ENCODE measurements at places on chromosomes 1 and 21. TPM values are rescaled to one million over a fixed set of nuclear protein-coding genes. Genes with fewer than 3 reads are reported as not detected.

Gene FCRL5
- total RNA-seq = not detected

Gene OR10J5
- not detected for total RNA-seq

Gene GBP3
- total RNA-seq = 14.3 TPM

- no peak for DNase-seq
Observed at GRCh38 chr1:33382661-33383415, 48.1 kb downstream of the PHC2 start.

Gene INSRR
- not detected for total RNA-seq

DNA sequence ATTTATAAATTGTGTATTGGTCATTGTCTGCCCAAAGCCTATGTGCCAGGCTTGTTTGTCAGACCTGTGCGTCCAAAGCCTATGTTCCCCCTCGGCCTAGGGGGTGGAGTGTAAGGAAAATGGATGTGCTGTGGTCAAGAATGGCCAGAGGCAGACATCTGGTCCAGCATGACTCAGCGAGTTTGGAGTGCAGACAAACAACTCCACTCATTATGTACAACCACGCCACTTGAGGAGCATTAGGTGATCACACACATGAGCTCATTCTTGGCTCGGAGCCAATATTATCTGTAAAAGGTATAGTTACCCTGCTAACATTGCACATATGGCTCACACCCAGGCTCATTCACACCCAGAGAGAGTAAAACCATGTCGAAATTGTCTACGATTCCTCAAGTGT is 1047.6 kb upstream of the ADGRL4 start:
- no peak for DNase-seq

DNA sequence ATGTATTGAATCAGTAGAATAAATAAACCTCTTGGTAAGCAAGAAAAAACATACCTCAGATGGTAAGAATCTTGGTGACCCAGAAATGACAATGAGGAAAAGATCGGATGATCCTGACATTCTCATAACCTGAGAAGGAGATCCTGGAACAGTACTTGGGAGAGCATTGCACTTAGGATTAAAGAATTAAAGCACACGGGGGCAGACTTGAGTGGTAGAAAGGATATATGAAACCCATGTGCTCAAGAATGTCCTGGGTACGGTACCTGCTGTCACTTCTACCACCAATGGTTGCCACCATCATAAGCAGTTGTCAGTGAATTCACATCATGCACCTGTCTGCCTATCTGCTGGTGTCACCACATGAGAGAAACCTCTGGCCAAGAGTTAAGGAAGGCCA is 108.9 kb upstream of the GJB5 start:
- no peak for DNase-seq

DNA sequence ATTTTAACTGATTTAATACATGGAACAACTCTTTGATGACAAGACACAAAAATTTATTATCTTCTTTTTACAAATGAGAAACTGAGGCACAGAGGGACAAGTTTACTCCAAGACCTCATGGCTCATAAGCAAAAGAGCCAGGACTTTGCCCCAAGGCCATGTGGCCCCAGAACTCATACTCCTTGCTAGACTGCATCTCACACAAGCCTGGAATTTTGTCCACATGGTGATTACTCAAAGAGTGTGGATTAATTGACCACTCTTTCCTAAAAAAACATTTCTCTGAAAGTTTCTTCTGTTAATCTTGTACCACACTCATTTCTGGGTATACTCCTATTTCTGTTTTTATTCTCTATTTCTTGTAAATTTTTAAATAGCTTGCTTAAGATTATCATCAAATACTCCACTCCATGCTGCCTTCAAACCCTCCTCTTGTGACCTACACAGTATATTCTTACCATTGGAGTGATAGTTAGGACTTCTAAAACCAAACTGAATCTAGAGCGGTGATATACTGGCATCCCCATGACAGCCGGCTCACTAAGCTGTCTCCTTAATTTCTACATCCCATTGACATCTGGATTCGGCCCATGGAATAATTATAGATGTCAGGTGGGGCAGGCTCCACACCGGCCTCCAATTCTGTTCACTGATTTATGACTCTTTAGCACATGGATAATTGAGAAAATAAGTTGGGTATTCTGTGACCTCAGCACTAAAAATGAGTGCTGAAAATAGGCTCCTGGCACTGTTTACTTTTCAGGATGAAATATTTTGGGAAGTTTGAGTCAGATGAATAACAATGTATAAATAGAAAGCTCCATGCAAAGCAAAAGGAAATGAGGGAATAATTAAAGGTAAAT is 16.1 kb downstream of the RGS4 start:
- DNase-seq = no peak

DNA sequence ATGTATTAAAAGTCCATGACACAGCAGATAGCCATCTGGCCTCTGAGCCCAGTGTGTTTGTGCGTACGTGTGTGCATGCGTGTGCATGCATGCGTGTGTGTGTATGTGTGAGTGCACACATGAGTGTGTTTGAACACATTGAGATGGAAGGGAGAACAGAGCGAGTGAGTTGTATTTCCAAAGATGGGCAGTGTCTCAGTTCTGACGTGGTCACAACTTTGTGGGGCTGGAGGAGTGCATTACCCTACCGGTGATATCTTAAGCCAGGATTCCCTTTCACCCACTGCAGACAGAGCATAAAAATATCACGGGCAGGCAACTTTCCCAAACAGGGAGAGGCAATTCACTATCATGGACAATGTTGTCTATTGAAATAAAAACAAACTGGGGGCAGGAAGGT is 27.8 kb downstream of the IRF2BP2 start:
- no peak for DNase-seq

Gene CRABP2
- 88.7 TPM for total RNA-seq

Gene EVI5
- total RNA-seq = 66.8 TPM

DNA sequence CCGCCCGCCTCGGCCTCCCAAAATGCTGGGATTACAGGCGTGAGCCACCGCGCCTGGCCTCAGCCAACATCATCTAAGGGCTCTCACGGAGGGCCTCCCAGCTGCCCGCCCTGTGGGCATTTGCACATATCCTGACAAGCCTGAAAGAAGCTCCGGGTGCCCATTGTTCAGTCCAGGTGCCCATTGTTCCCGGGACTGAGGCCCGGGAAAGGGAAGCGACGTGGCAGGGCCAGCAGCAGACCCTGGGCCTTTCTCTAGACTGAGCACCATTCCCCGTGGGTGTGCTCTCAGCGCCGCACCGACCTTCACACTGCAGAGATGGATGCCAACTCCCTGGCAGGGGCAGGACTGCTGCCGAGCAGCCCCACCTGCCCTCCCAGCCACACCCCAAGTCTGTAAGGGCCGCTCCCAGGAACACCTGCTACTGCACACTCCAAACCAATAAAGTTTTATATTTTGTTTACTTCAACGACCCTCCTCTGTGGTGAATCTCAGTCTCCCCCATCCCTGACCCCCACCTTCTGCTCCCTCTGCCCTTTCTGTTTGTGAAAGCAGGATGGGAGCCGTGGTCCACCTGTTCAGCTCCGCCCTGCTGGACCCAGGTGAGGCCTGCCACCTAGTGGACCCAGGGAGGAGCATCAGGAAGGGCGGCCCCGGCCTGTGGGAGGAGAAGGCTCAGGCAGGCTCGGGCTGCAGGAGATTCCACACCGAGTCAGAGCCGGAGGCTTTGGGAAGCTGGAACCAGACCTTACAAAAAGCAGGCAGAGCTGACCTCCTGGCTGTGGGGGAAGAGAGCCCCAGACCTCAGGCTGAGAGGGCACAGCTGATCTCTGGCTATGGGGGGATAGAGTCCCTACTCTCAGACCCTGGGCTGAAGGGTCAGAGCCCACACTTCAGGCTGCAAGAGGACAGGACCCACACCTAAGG is 1.1 kb upstream of the TMEM82 start:
- DNase-seq = no peak

- DNase-seq = peak; percentile 89
Observed at GRCh38 chr1:37945743-37946702, 830 bp downstream of the INPP5B start.

GRCh38 chr1:156090138-156090839 is 8.0 kb upstream of the MEX3A start:
- no peak for DNase-seq

- DNase-seq = no peak
Observed at GRCh38 chr1:214546886-214547641, 4.3 kb downstream of the PTPN14 start.

DNA sequence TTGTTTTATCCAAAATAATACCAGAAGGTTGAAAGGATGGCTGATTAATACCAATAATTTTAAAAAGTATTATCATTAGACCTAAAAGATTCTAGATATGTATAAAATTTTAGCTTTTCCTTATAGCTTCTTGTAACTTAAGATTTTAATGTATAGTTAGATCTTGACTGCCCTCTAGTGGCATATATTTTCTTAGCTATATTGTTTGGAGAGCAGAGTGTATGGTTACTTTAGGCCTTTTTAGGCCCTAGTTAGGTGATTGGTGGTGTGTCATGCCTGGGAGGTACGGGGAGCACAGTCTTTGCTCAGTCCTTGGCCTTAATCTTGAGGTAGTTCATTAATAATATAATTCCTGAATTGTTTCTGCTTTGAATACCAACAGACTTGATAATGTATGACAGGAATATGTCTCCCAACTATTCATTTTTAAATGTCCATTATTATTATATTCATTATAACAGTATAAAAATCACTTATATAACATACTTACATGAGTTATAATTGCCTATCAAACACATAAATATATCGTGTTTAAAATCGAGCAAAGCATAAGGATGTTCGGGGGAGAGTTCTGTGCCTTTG is 328.4 kb downstream of the ZP4 start:
- DNase-seq = no peak

Gene FCGR3B
- total RNA-seq = not detected

DNA sequence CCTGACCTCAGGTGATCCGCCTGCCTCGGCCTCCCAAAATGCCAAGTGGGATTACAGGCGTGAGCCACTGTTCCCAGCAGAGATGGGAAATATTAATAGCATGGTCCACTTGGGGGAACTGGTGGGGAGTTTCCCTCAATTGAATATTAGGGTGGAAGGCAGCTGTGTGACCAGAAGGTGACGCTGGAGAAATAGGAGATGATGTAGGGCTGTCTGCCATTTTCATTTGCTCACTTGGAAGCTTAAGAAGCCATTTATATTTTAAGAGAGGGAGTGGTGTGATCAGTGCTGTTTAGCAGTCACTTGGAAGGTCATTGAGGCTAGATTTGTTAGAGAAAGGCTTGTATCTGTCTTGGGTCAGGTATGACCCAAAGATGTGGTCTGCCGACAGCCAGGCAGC is 19.9 kb downstream of the KDM4A start:
- no peak for DNase-seq

DNA sequence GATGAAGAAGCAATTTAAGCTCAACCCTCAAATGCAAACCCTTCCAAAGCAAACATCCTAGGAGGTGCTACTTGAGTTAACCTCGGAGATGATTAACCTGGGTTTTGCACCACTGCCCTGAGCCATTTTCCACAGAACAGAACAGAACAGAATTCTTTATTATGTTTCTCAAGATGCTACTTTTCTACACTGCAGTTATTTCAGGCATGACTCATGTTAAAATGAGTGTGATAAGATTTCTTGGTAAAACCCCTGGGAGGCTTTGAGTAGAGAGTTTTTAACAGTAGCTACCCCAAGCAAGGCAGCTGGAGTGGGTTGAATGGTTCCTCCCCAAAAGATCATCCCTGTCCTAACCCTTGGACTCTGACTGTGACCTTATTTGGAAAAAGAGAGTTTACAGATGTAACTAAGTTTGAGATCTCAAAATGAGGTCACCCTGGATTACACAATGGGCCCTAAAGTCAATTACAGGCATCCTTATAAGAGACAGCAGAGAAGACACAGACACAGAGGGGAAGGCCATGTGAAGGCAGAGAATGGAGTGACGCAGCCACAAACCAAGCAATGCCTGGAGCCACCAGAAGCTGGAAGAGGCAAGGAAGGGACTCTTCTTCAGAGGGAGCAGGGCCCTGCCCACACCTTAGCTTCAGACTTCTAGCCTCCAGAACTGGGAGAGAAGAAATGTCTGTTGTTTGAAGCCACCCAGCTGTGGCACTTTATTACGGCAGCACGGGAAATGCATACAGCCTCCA is 153.4 kb downstream of the ETS2 start:
- no peak for DNase-seq

Data from chondrocyte (in vitro differentiated cells).